Stimulated activated CD8-positive, alpha-beta memory T cell treated with anti-CD3 and anti-CD28 coated beads, Interleukin-4, amount 100 ng/mL, for 4 hours (primary cell): ENCODE measurements at places on chromosomes 1 and 21.

- no peak for DNase-seq
These were observed 127.5 kb upstream of the CHODL start for GRCh38 chr21:18117176-18117575.

- no peak for DNase-seq
These were observed 415.5 kb downstream of the DPYD start for GRCh38 chr1:97505289-97505688.

- DNase-seq: peak; percentile 58
These were observed 8.6 kb upstream of the PLA2G2C start for GRCh38 chr1:20194757-20195461.

DNA sequence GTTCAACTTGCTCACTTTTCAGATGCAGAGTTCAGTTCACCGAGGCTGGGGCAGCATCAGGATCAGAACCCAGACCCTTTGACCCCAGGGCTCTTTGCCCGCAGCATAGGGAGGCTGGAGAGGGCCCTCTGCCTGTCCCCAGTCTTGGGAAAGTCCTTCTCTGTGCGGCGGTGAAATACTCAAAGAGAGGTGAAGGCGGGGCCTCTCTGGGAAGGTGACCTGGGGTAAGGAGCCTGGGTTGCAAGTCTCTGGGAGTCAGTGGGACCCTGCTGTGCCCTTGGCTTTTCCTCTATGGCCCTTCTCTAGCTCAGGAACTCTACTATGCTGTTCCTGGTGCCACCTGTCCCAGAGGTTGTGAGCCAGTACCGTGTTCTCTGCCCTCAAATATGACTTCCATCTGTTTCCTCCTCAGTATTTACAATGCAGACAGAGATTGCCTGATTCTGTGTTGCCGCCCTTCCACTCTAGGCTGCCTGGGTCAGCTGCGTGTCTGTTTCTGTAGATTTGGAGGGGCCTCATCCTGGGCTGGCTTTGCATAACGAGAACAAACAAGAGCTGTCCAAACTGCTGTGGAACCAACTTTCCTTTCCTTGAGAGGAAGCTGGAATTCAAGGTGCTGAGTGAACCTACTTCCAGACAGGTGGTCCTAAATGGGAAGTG lies 18.7 kb upstream of the ZBTB21 start:
- no peak for DNase-seq

DNA sequence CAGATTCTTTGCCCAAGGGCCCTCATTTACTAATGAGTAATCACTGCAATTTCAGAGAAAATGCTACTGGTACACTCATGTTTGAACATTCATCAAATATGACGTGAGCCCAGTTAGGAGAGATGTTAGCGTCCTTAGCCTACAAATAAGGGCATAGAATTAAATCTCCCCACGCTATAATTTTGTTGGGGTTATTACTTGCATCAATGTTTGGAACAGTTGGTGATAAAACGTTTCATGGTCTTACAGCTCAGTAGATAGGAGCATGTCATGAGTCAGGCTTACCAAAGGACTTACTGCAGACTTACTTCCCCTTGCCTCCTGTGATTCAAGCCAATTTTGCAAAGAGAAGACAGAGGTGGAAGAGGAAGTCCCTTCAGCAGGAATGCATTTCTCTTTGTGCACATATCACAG lies 304.0 kb downstream of the KIF26B start:
- DNase-seq: no peak

DNA sequence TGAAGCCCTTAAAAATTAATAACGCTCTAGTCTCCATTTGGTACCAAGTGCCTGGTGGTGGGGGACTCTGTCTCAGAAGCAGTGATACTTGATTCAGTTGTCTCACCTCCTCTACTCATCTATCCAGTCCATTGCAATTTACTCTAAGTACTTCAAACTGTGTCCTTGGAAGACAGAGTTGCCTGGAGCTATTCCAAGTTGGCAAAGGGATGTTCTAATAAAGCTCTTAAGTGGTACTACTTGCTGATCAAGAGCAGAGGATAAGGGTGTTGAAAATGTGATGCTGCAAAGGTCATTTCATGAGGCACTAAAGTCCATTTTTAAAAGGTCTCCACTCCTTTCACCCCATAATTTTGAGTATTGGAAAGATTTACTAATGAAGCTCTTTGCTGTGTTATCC lies 142.2 kb downstream of the NFIA start:
- no peak for DNase-seq

- DNase-seq: no peak
These were observed 16.5 kb upstream of the OVAAL start for GRCh38 chr1:180542113-180542837.

DNA sequence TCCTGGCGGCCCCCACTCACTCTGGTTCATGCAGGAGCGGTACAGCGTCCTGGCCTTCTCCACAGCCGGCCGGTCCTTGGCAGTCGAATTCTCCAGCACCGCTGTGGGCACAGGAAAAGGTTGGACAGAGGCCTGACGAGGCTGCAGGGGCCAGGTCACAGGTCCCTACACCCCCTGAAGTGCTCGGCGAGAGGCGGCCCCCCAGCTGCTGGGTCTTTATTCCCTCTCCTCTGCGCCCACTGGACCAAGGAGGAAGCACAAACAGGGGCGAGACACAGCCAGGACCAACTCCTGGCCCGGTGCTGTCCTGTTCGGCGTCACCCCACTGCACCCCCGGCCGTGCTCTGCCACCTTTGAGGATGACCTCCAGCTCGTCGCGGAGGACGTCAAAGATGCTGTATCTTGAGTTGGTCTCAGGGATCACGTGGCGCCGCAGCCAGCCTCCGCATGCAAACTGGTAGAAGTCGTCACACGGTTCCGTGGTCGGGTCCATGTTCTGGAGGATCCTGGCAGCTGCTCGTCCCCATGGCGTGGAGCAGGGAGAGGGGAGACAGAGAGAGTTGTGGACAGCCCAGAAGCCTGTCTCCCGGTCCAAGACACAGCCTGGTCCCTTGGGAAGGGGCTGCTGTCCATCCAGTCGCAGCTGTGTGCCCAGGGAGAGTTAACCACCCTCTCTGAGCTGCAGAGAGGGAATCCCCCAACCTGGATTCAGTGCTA lies 22.9 kb downstream of the PRXL2B start:
- no peak for DNase-seq

DNA sequence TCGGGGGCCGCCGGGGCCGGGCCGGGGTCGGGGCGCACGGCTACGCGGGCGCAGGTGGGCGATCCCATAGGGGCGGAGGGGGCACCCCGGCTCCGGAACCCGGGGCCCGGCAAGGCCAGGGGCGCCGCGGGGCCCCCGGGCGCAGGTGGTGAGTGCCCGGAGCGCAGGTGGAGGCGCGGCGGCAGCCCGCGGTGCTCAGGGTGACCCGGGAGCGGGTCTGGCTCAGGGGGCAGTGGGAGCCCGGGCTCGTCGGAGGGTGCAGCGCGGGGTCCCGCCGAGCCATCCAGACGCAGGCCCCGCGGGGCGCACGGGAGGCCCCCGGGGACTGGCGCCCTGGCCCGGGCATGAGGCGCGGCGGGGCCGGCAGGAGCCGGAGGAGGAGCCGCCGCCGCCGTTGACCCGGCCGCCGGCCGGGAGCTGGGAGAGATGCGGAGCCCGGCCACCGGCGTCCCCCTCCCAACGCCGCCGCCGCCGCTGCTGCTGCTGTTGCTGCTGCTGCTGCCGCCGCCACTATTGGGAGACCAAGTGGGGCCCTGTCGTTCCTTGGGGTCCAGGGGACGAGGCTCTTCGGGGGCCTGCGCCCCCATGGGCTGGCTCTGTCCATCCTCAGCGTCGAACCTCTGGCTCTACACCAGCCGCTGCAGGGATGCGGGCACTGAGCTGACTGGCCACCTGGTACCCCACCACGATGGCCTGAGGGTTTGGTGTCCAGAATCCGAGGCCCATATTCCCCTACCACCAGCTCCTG lies 489 bp downstream of the CELSR2 start:
- no peak for DNase-seq

DNA sequence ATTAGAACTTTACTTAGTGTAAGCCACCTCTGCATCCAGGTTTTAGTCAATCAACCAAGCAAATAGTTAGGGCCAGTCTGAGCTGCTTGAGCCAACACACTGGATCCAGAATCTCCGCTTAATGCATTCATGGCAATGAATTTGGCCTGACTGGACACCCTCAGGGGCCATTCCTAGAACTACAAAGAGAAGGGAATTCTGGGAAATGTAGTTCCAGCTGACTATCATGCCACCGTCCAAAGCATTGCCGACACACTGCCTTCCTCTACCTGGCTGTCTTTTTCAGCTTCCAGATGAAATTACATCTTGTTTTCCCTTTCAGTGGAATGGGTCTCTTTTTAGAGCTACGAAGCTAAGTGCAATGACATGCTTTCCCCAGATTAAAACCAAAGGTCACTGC lies 163.0 kb upstream of the IGSF21 start:
- DNase-seq: no peak

DNA sequence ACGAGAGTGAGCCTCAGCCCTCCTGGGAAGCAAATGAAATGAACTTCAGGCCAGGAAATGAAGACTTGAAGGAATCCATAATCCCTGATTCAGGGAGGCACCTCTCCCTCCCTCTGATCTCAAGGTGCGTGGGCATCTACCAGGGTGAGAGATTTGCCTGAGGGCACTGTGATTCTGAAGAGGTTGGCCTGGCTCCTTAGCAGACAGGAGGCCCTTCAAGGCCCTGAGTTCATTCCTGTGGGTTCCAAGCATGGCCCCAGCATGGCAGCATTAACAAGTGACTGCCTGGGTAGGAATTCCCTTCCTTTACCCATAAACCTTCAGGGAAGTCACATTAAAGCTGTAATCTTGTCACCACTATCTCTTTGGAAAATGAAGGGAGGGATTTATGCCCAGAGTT lies 29.8 kb upstream of the IFNGR2 start:
- no peak for DNase-seq

DNA sequence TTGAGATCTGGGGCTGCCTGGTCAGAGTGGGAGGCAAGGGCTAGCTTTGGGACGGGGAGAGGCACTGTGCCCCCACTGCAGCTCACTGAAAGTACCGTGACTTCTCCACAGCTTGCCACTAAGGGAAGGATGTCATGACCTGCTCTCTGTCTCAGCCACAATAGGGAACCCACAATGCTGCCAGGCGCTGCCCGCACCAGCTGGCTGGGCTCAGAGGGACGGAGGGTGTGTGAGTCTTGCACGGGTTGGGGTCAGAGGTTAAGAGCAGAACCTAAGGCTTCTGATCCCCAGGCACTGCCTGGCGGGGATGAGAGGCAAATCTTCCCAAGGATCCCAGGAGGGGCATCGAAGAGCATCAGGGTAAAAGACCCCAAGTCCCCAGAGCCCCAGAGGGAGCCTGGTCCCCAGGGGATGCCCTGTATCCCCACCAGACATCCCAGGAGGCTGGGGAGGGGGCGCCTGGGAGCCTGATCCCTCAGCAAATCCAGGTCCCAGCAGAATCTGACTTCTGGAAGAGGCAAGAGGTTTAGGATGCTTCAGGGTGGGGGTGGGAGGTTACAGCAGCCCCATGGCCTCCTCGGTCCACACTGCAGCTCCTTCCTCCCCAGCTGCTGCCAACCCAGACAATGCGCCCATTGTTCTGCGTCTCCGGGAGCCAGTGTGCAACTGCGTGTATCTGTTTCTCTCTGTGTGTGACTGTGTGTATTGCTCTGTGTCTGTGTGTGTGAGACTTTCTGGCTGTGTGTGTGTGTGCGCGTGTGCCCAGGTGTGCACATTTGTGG lies 2.0 kb upstream of the MARCKSL1 start:
- no peak for DNase-seq

- DNase-seq: no peak
These were observed 3.4 kb upstream of the RGS16 start for GRCh38 chr1:182607566-182607965.

GRCh38 chr1:179921981-179922872 lies 32.4 kb upstream of the CEP350 start:
- DNase-seq: no peak

DNA sequence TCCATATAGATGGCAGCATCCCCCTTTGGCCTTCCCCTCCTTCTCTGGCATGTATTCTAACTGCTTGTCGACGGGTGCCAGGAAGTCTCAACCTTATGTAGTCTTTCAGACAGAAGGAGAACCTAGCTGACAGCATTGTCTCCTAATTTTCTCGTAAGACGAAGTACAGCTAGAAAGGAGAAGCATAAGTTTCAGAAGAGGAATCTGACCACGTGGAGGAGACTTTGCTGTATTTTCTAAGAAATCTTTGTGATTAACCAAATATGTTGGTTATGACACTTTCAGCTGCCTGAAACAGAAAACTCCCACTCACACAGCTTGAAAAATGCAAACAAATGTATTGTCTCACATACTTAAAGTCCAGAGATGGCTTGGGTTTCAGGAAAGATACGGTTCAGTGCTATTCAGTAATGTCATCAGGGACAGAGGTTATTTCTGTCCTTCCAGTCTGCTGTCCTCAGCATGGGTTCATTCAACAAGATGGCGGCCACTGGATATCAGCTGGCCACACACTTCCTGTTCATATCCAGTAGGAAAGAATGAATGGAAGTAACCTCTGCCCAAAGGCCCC lies 109.5 kb upstream of the ZNF648 start:
- no peak for DNase-seq

DNA sequence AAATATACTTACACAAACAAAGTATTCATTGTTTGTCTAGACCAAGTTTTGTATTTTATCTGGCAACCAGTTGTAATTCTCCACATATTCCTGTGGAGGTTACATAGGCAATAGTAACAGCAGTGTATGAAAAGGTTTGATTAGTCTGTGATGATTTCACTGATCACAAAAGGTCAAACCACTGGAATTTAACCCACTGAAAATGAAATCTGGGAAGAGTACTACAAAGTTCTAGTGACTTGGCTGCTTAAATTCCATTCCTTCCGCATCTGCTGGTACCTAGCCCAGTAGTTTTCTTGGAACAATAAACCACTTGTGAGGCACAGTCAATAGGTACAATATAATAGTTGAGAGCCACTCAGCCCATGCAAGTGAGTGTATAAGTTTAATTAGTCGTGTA lies 205.4 kb downstream of the NFIA start:
- DNase-seq: no peak

DNA sequence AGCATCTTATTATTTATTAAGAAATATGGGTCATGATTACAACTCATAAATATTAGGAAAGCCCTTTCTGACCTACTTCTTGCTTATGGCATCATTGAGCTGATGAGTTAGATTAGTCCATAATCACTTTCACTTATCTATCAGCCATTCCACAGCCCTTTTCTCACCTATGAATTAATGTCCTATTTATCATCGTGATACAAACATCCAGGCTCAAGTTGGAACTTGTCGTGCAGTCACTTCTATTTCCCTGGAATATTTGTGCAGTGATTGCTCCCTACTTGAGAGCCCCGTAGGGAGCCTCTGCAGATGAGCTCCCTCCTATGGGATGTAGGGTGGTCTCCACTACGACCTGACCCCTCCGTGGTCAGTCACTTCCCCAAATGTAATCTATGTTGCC lies 8.1 kb upstream of the F3 start:
- no peak for DNase-seq

GRCh38 chr1:185377831-185378230 lies 60.8 kb upstream of the IVNS1ABP start:
- DNase-seq: no peak

- DNase-seq: no peak
These were observed 12.4 kb downstream of the CDC42 start for GRCh38 chr1:22064751-22065402.

- DNase-seq: no peak
These were observed at the start of gene CCDC28B for GRCh38 chr1:32200226-32201010. Gene CCDC28B, plus strand, starts transcription at chr1:32200595. Its CDS starts 1,341 bp downstream, at chr1:32201936.
